Aorta (tissue), 5 donors: ENCODE measurements at places on chromosomes 12 and 14. TPM values are rescaled to one million over a fixed set of nuclear protein-coding genes. Genes with fewer than 3 reads are reported as not detected.

DNA sequence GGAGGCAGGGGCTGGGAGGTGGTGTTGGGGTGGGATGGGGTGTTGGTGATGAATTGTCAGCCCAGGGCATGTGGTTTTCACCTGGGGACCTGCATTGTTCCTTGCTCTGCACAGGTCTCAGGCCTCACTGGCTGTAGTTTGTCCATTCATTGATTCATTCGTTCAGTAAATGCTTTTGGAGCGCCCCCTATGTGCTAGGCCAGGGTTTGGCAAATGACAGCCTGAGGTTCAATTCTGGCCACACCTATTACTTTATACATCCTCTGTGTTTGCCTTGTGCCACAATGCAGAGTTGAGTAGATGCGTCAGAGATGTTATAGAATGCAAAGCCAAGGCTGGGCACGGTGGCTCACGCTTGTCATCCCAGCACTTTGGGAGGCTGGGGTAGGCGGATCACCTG, 4.7 kb downstream of the ADCK1 start:
- no peaks in the 10 kb centered on the region for H3K4me1 ChIP-seq
- H3K4me3 ChIP-seq, result no peak overlapping the region
- DNase-seq, result no peak
- no peaks in the 10 kb centered on the region for H3K36me3 ChIP-seq

DNA sequence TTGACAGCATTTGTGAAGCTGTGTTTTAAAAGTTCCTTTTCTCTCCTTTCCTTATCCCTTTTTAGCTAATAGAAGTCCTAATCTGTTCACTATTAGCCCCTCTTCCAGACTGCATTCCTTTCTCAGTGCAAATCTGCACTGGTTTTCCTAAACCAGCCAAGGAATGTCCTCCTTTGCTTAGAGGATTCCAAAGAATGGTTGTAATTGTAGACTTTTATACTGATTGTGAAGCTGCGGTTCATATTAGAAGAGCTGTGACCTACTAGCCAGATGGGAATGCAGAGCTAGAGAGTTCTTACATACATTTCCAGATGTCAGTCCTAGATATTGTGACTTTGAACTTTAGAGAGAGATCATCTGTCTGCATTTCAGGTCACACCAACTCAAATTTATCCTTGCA, 79.8 kb downstream of the MYRFL start:
- H3K4me1 ChIP-seq, result peaks cover 2% of the 10 kb centered on the region
- no peak overlapping the region for H3K4me3 ChIP-seq
- no peak overlapping the region for H3K27ac ChIP-seq
- no peak for DNase-seq

DNA sequence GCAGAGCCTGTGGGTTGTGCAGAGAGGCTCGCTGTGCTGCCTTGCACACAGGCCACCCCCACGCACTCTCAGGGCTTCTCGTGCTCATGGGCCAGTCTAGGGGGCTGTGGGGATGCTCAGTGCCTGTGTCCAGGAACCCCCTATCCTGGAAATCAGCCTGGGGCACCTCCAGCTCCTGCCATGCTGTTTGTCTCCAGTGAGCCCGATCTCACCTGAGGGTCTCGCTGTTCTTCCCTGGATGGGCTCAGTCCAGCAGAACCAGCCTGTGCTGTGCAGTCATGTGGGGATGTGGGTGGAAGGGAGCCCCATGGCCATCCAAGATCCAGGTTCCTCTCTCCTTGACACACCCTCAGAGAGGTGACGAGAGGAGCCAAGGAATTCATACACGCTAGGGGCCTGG, 26.7 kb downstream of the SERPINA1 start:
- no peak for DNase-seq
- no peak overlapping the region for H3K4me3 ChIP-seq
- no peaks in the 10 kb centered on the region for H3K36me3 ChIP-seq

- DNase-seq, result no peak
- H3K27ac ChIP-seq, result no peak overlapping the region
- peak overlapping the region; percentile 6 for H3K4me3 ChIP-seq
- no peaks in the 10 kb centered on the region for H3K36me3 ChIP-seq
- no peaks in the 10 kb centered on the region for H3K27me3 ChIP-seq
- H3K4me1 ChIP-seq, result no peaks in the 10 kb centered on the region
Measured at GRCh38 chr12:21773806-21774205, 700 bp downstream of the KCNJ8 start.

DNA sequence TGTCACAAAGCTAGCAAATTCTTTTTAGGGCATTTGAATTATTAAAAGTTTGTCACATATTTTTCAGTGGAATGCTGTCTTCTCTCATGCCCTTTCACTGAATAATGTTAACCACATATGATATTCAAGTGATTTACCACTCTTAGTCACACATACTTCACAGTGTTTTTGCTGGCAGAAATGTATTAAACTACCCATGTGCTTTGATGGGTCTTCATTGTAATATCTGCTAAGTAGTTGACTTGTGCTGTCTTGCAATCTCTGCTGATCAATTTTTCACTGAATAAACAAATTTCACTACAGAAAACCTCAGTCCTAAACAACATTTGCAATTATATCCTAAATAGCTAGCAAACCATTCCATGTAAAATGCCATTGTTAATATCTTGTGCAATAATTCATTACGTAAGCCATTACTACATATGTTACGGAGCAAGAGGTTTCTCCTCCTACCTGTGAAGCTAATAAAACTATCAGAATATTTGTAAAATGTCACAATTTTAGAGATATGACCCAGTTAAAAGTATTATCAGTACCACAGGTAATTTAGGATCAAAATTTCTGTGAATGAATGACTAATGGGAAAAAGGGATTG, 64.6 kb upstream of the LMO3 start:
- H3K4me3 ChIP-seq, result no peak overlapping the region
- no peaks in the 10 kb centered on the region for H3K36me3 ChIP-seq
- no peak overlapping the region for H3K27ac ChIP-seq
- no peaks in the 10 kb centered on the region for H3K4me1 ChIP-seq
- no peak for DNase-seq

- no peak overlapping the region for H3K4me3 ChIP-seq
- H3K4me1 ChIP-seq, result no peaks in the 10 kb centered on the region
- DNase-seq, result no peak
- H3K36me3 ChIP-seq, result no peaks in the 10 kb centered on the region
- H3K27me3 ChIP-seq, result no peaks in the 10 kb centered on the region
Measured at GRCh38 chr12:25123126-25123525, 71.8 kb downstream of the DNAI7 start.

DNA sequence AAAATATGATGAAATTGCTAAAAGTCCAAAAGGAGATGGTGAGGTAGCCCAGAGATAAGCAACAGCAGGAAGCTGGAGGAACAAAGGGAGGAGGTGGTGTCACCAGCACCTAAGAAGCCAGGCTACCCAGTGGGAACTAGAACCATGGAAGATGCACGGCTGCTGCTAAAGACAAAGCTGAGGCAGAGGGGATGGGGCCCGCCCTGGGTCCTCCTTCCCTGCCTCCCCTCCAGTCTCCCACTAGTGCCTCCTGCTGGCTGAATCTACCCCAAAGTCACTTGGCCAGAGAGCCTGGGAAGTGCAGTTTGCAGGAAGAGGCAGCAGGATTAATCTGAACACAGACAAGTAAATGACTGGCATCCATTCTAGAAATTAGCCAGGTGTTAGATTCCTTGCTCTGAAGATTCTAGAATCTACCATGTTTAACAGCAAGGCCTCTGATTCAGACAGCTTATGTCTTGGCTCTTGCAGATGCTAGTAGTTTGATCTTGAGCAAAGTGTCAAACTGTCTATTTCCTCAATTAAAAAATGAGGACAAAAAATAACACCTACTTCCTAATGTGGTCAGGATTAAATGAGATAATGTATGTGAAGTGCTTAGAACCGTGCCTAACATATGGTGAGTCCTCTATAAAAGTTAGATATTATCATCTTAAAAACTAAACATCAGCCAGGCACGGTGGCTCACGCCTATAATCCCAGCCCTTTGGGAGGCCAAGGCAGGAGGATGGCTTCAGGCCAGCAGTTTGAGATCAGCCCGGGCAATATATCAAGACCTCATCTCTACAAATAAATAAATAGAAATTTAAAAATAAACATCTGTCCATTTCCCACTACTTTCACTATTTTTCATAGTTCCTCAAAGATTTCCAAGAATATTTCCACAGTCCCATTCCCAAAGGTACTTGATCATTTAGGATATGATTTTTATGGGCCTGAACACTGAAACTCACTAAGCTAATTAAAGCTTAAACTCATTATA, 5.8 kb upstream of the LRP10 start:
- H3K4me1 ChIP-seq, result no peaks in the 10 kb centered on the region
- no peak overlapping the region for H3K4me3 ChIP-seq
- H3K36me3 ChIP-seq, result no peaks in the 10 kb centered on the region
- DNase-seq, result peak; percentile 47
- no peak overlapping the region for H3K27ac ChIP-seq

DNA sequence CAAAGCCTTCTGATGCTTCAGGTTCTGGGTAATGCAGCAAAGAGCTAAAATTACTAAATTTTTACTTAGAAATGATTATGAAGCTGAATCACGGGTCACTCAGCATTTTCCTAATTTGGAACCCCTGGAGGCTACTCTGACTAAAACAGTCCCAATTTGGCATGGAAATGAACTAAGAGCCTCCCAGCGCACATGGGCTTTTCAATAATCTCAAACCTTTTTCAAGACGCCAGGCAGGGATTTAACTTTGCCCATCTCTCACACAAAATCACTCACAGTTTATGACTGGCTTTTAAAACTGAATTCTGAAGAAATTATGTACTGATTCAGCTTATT, 68.3 kb downstream of the LLPH start:
- H3K36me3 ChIP-seq, result no peaks in the 10 kb centered on the region
- no peak overlapping the region for H3K4me3 ChIP-seq
- no peak for DNase-seq
- H3K27me3 ChIP-seq, result peaks cover 3% of the 10 kb centered on the region

DNA sequence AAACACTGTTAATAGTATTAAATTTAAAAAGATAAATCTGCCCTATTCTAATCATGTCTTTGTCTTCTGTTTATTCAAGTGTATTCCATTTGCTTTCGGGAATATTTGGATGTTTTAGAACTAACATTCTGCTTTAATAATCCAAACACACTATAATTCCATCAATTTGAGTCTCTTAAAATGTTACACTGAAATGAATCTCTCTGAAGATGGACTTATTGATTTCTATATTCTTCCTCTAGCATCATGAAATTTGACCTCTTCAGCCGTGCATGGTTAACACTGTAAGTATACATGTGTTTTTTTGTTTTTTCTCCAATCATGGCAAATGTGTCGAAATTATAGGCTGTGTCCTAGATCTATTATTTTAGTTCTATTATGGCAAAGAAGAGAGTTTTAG, 339.2 kb downstream of the ACSS3 start:
- no peaks in the 10 kb centered on the region for H3K27me3 ChIP-seq
- H3K4me3 ChIP-seq, result no peak overlapping the region
- H3K4me1 ChIP-seq, result no peaks in the 10 kb centered on the region
- H3K27ac ChIP-seq, result no peak overlapping the region
- H3K36me3 ChIP-seq, result no peaks in the 10 kb centered on the region
- DNase-seq, result no peak

DNA sequence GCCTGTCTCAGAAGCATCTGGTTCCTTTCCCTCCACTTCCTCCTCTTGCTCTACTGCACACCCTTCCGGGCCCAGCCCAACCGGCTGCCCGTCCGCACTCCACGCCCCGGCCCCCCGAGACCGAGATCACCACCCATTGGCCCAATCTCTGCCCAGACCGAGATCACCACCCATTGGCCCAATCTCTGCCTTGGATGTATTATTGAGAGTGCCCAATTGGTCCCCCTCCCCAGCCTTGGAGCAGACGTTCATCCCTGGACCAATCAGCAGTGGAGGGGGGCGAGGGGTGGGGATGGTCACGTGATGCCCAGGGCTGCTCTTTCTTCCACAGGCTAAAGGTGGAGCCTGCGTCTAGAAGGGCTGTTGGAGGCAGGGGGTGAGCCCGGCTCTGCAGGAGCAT, 75.6 kb upstream of the TMEM132C start:
- no peaks in the 10 kb centered on the region for H3K27me3 ChIP-seq
- no peak overlapping the region for H3K4me3 ChIP-seq
- H3K27ac ChIP-seq, result no peak overlapping the region
- no peaks in the 10 kb centered on the region for H3K4me1 ChIP-seq
- no peaks in the 10 kb centered on the region for H3K36me3 ChIP-seq

DNA sequence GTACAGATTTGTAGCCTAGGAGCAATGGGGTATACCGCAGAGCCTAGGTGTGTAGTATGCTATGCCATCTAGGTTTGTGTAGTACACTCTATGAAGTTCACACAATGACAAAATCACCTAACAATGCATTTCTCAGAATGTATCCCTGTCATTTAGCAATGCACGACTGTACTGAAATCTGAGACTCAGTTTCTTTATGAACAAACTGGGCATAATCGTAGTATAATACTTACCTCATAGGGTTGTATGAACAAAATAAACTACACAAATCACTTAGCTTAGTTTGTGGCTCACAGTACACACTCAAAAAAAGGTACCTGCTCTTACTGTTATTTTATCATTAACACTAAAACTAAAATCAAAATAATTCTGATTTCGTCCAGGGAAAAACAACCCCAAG, 6.9 kb upstream of the PRKAG1 start:
- no peak for DNase-seq
- no peaks in the 10 kb centered on the region for H3K4me1 ChIP-seq
- H3K4me3 ChIP-seq, result no peak overlapping the region

DNA sequence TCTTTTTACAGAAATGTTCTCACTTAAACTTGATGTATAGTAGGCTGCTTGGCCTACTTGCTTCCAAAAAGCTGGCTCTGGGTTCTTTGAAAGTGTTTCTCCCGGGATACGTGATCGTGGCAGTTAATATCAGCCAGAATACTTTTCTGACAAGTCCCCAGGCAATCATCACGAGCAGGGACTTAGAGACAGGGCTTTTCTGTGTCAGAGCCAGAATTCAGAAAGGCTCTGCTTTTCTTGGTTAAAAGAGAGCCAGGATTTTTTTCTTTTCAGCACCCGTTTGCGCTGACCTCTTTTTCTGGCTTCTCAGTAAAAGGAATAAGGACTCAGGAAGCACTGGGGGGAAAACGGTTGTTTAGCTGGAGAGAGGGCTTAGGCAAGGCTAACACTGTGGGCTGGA, 57.8 kb upstream of the ARHGAP5 start:
- no peaks in the 10 kb centered on the region for H3K4me1 ChIP-seq
- no peak overlapping the region for H3K4me3 ChIP-seq
- no peaks in the 10 kb centered on the region for H3K36me3 ChIP-seq
- H3K27me3 ChIP-seq, result no peaks in the 10 kb centered on the region
- H3K27ac ChIP-seq, result no peak overlapping the region

- no peak overlapping the region for H3K27ac ChIP-seq
- no peaks in the 10 kb centered on the region for H3K27me3 ChIP-seq
- H3K4me1 ChIP-seq, result no peaks in the 10 kb centered on the region
- H3K36me3 ChIP-seq, result peaks cover 6% of the 10 kb centered on the region
- DNase-seq, result peak; percentile 49
Measured at GRCh38 chr12:117155278-117156060, 34.8 kb downstream of the FBXO21 start.

DNA sequence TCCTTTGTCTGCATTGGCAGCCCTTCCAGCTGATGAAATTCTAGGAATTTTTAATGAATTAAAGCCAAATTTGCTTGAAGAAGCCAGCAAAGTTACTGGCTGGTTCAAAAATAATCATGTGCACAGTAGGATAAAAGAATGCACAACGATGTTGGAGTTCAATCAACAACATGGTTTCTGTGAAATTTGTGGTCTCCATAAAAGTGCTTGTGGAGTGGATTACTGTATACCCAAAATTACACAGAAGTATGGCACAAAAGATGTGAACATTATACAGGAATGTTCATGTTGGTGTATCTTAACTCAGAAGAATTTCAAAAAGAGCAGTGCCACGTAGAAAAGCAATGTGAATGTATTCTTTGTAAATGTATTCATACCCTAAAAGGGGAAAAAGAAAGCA, 105.0 kb upstream of the METAP2 start:
- no peaks in the 10 kb centered on the region for H3K4me1 ChIP-seq
- no peak for DNase-seq
- no peak overlapping the region for H3K4me3 ChIP-seq
- H3K27ac ChIP-seq, result no peak overlapping the region
- no peaks in the 10 kb centered on the region for H3K27me3 ChIP-seq

ACSS3 gene
- 20.5 TPM for total RNA-seq

FICD gene
- 6.5 TPM for total RNA-seq

TAS2R46 gene
- total RNA-seq, result 3.3 TPM

VDR gene
- total RNA-seq, result 9.3 TPM

BMP4 gene
- 7.8 TPM for total RNA-seq
